ENCODE measurements at places on chromosomes 7 and 10.

DNA sequence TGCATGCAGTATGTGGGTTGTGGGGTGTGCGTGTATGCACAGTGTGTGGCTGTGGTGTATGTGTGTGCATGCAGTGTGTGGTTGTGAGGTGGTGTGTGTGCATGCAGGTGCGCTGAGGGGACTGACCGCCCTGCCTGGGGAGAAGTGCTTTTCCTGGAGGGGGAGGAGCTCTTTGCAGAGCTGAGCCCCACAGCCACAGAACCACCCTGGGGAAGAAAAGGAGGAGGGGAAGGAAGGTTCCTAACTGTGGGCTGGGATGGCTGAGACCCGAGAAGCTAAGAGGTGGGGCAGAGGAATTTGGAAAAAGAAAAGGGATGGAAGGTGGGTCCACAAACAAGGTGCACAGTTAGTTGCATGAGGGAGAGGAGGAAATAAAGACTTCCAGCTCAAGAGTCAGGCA is at the start of gene TRPV5:
Gene TRPV5, minus strand, starts transcription at position 123 of the 400 bp plus-strand sequence. CDS start 287 bp downstream, outside the sequence.
- peaks cover 12% of the 10 kb centered on the region for H3K27me3 ChIP-seq

DNA sequence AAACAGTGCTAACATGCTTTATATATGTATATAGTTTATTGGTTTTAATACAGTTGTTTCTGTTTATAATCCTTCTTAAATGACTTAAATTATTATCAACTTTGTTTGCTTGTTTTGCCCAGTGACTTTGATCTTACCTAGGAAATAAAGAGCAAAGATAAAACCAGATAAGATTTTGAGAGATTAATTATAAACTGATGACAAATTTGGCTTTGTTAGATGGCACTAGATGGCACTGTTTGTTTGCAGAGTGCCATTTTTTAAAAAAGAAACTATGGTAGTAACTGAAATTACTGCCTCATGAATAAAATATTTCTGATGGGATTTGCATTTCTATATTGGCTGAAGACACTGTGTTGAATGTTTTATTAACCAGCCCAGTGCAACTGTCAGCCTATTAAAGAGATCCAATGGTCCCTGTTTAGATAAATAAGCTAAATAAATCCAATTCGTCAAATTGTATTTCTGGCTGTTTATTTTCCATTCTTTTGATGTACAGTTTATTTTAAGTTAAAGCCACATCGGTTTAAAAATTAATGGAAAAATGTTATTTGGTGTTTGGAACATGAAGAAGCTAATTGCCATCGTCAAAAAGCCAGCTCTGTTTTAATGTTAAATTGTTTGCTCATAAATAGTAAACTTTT is 28.7 kb downstream of the VTI1A start:
- no peak overlapping the region for H3K4me3 ChIP-seq
- DNase-seq, result no peak
- H3K27me3 ChIP-seq, result no peaks in the 10 kb centered on the region
- peaks cover 4% of the 10 kb centered on the region for H3K4me1 ChIP-seq
- H3K27ac ChIP-seq, result no peak overlapping the region

DNA sequence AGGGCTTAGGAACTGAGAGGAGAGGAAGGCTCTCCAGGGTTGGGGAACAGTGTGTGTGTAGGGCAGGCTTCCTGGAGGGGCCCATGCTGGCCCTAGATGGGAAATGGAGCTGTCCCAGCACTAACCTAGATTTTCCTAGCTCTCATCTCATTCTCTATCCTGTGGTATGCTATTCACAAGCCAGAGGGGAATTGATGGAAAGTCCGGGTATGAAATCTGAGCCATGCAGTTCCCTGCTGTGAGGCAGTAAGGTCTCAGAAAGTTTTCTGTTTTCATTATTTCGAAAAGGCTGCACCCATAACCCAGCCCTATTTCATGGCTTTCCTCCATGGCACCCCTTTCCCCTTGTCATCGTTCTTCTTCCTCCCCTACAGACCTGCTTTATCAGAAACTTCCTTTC is 220.3 kb downstream of the RPS24 start:
- no peak overlapping the region for H3K4me3 ChIP-seq
- H3K27ac ChIP-seq, result no peak overlapping the region
- no peak for DNase-seq
- peaks cover 4% of the 10 kb centered on the region for H3K27me3 ChIP-seq
- peaks cover 19% of the 10 kb centered on the region for H3K4me1 ChIP-seq

DNA sequence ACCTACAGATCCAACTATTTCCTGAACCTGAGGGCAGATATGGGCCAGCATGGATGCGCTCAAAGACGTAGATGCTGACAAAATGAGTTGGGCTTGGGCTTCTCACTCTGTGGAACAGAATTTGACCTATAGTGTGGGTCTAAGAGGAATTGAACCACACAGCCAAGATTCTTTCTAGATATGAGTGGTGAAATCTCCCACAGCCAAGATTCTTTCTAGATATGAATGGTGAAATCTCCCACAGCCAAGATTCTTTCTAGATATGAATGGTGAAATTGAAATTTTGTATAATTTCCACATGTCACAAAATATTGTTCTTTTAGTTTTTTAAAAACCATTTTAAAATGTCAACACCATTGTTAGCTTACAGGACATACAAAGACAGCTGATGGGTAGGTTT is 215.4 kb upstream of the LRGUK start:
- DNase-seq, result no peak

GRCh38 chr10:95384011-95384704 is 93.4 kb upstream of the PDLIM1 start:
- DNase-seq, result no peak
- H3K27me3 ChIP-seq, result peaks cover 5% of the 10 kb centered on the region
- no peak overlapping the region for H3K4me3 ChIP-seq
- H3K4me1 ChIP-seq, result peaks cover 8% of the 10 kb centered on the region

GRCh38 chr10:86104156-86104555 is 262.4 kb downstream of the GRID1 start:
- H3K27ac ChIP-seq, result no peak overlapping the region
- peaks cover 4% of the 10 kb centered on the region for H3K27me3 ChIP-seq
- H3K4me3 ChIP-seq, result no peak overlapping the region
